ENCODE measurements at places on chromosomes 7 and 10.
A peak's percentile ranks its signal among the peaks of the same experiment; 100 is the strongest.

DNA sequence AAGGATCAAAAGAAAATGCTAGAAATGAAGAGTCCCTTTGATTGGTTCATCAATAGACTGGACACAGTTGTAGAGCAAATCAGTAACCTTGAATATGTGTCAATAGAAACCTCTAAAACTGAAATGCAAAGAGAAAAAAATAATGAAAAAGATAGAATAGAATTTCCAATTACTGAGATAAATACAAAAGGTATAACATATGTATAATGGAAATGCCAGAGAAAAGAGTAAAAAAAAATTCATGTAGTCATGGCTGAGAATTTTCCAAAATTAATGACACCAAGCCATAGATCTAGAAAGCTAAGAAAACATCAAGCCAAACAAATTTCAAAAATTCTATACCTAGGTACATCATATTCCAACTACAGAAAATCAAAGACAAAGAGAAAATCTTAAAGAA lies 62.0 kb upstream of the HGF start:
- DNase-seq: no peak

DNA sequence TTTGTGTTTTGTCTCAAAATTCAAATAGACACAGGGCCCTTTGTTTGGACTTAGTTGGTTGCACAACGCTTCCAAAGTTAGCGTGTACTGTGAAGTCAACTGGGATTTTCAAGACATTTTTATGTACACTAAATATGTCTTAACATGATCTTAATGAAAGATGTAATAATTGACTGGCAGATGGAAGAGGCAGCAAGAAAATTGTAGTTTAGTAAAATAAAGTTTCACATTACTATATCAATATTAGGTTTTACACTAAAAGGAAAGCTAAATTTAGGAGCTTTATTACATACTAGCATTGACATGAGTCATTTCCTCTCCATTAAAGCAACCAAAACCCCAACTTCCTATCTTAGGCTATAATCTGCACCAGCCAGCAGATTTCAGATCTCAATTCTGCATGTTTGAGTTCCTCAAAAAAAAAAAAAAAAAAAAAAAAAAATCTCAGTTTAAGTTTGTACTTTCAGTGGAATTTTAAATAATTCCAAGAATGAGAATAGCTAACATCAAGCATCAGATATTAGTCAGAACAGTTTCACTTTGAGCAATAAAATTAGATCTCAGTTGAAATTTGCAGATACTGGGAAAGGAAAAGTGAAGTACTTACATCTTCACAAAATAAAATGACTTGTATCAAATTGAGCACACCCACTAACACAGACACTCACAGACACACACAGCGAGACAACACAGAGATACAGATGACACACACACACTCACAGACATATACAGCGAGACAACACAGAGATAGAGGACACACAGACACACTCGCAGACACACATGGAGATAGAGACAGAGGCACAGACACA lies 346.6 kb upstream of the KLF6 start:
- no peak for DNase-seq

- DNase-seq: no peak
Measured at GRCh38 chr10:2476812-2477553, 590.4 kb upstream of the PFKP start.

DNA sequence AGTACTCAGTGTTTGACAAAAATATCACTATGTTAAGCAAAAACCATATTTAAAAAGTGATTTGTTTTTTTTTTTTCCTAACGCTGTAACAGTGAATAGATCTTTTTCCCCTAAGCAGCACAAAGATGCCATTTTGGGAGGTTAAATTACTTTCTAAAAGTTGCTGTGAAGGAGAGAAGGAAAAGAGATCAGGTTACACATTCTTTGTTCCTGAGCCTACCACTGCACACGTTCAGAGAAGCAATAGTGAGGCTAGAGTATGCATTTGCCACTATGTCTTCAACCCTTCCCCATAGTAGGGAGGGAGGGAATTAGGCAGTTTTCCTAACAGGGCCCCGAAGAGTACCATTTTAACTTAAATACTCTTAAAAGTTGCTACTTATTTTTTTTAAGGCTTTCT lies 38.9 kb downstream of the BMPR1A start:
- peak; percentile 34 for DNase-seq

DNA sequence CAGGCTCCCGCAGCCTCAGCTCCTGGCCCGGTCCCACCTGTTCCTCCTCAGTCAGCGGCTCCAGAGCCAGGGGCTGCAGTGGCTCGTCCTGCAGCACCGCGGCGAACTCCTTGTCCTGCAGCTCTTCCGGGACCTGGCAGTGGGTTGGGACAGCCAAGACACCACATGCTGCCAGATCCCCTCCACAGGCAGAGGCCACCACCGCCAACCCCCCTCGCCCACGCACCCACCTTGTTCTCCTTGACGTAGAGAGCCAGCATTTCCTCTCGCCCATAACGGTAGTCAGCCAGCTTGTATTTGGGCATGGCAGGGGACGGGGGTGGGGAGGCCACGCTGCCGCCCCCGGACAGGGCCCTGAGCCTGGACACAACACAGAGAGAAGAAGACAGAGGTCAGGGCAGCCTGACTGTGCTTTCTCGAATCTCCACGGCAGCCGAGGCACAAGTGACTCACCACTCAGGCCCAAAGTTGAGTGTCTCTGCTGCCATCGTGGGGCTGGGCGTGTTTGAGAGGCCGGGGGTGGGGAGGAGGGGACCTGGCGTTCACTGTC lies 6.2 kb downstream of the GIGYF1 start:
- no peak for DNase-seq

DNA sequence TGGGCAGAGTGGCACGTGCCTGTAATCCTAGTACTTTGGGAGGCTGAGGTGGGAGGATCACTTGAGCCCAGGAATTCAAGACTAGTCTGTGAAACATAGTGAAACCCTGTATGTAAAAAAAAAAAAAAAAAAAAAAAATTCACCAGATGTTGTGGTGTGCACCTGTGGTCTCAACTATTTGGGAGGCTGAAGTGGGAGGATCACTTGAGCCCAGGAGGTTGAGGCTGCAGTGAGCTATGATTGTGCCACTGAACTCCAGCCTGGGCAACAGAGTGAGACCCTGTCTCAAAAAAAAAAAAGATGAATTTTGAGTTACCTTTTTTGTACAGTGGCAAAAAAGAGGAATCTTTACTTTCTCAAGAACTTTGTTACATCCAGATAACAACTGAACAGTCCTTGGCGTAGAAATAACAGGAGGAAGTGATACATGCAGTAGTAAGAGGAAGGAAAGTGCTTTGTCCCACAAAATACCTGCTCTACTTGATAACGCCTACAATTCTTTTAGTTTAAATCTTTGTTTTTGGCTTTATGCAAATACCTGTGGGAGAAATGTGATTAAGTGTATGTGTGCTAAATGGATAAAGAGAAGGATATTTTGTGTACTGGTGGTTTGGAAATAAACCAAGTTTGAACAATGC lies 29.3 kb downstream of the SPAG6 start:
- no peak for DNase-seq

GRCh38 chr7:84162584-84162983 lies 32.0 kb downstream of the SEMA3A start:
- DNase-seq: no peak

DNA sequence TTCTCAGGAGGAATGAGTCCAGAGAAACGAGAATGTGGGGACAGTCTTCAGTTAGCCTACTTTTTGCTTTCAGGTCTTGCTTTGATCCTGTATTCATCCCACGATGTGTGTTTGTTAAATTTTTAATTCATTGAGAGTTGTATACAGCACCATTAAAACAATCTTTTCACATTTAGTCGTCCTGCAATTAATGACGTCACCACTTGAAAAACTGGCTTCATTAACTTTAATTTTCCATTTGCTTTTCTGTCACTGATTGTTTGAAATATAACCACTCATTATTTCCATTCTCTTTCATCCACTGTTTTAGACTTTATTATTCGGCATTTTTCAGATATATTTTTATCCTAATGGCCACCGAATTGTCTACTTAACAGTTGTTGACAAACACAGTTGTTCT lies 146.9 kb downstream of the TFEC start:
- DNase-seq: no peak

GRCh38 chr10:79152423-79152817 lies 83.7 kb downstream of the ZMIZ1 start:
- DNase-seq: no peak

DNA sequence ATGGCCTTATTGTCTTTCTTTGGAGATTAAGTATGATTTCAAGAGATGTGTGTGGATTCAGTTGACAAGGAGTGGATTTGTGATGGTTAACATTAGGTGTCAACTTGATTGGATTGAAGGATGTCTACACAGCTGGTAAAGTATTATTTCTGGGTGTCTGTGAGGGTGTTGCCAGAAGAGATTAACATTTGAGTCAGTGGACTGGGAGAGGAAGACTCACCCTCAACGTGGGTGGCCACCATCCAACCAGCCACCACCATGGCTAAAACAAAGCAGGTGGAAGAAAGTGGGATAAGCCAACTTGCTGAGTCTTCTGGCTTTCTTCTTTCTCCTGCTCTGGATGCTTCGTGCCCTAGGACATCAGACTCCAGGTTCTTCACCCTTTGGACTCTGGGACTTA lies 76.1 kb downstream of the GPR37 start:
- DNase-seq: no peak

GRCh38 chr7:122379491-122379890 lies 74.9 kb upstream of the FEZF1 start:
- DNase-seq: no peak

DNA sequence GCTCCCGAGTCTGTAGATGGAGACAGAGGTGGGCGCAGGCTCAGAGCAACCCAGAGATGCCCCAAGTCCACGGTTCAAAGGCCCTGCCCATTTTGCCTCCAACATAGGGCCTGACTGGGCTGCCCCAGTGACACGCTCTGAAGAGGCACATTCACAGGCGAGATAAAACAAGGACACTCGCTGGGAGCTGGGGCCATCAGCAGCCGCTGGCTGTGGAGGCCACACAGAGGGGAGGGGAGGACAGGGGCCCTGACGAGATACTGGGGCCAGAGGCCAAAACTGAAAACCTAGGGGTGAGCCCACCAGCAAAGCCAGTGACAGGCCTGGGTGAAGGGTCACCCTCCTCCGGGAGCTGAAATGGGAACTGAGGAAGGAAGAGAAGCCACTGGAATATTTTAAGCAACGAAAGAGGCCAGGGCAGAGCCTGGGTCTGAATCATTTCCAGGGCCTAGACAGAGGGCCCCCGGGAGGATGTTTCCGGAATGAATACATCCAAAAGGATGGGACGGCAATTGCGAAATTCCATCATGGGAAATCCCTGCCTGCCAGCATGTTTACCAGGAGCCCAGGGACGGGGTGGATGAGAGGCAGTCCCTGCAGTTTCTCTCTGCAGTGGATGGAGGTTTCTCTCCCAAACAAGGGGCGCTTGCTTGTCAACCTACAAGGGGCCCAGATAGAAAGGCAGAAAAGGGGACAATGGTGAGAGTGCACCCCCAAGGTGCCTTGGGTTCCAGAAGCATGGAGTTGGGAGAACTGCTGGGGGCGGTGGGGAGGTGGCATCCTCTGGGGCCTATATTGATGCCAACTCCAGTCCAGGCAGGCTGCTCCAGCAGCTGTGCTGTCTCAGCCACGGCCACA lies 29.0 kb upstream of the HSPA12A start:
- no peak for DNase-seq

DNA sequence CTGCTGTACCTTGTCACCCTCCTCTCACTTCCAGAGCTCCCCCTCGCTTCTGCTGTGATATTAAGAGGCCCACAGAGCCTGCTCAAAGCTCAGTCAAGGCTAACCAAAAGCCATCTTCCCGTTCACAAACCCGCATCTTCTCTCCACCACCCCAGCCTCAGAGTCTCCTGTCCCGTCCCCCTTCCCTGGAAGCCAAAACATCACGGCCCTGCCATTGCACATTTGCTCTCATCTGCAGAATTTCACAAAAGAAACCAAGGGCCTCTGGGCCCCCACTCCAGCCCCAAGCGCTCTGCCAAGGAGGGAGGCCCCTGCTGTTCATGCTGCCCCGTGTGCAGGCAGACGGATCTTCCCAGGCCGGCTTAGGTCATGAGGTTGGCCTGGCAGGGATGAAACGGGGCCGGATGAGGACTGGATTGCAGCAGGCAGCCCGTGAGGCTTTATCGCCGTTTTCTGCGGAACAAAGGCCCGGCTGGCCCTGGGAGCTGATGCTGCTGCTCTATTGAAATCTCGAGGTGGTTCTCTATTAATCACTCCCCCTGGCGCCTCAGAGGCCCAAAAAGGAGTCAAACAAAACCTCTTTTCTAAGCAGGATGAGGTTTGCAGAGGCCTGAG lies 31.6 kb upstream of the FOXK1 start:
- DNase-seq: no peak

DNA sequence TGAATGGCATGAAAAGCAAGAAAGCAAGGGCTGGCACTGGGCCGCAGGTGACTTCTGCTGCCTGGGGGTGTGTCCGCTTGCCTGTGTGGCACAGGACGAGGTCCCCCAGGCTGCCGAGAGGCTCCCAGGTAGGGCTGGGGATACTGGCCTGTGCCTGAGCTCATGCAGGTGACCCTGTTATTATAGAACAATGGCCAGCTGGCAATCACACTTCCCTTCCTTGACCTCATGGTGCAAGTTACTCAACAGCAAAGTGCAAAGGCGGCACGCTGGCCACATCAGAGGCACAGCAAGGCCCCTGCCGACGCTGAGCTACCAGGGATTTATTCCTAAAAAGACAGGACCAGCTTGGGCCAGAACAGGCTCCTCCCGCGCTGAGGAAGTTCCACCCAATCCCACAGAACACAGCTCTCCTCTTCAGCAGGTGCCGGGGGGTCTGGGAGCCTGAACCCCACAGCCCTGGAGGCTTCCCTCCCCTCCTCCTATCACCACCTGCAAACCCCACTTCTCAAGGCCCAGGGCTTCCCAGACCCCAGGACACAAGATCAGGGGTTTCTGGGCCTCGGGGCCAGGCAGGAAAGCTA lies 1.4 kb upstream of the ADAM8 start:
- no peak for DNase-seq

GRCh38 chr10:90421874-90422273 lies 436.0 kb downstream of the HTR7 start:
- DNase-seq: no peak

- DNase-seq: peak; percentile 96
Measured at GRCh38 chr10:78029269-78030226, at the start of gene POLR3A. TSS of gene POLR3A (minus strand) at chr10:78029515. CDS start at chr10:78029407, 108 bp downstream.

- DNase-seq: no peak
Measured at GRCh38 chr10:124449170-124450011, 444 bp downstream of the NKX1-2 start.

DNA sequence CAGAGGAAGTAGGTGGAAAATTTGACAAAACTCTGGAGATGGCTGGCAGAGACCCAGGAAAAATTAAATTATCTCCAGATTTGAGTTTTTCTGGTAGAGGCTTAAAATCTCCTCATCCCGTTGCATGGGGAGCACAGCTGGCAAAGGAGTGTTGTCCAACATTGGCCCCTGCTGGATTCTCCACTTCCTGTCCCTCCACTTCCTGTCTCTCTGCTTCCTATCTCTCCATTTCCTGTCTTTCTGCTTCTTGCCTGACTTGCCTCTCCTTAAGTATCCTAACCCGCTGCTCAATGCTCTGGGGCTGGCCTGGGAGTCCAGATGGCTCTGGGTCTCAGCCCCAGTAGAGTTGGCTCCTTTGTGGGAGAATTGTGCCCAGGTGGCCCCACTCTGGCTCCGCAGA lies 65.8 kb upstream of the EMX2 start:
- no peak for DNase-seq
